RPMI8226 (cell line): ENCODE measurements at places on chromosomes 3 and 15.

DNA sequence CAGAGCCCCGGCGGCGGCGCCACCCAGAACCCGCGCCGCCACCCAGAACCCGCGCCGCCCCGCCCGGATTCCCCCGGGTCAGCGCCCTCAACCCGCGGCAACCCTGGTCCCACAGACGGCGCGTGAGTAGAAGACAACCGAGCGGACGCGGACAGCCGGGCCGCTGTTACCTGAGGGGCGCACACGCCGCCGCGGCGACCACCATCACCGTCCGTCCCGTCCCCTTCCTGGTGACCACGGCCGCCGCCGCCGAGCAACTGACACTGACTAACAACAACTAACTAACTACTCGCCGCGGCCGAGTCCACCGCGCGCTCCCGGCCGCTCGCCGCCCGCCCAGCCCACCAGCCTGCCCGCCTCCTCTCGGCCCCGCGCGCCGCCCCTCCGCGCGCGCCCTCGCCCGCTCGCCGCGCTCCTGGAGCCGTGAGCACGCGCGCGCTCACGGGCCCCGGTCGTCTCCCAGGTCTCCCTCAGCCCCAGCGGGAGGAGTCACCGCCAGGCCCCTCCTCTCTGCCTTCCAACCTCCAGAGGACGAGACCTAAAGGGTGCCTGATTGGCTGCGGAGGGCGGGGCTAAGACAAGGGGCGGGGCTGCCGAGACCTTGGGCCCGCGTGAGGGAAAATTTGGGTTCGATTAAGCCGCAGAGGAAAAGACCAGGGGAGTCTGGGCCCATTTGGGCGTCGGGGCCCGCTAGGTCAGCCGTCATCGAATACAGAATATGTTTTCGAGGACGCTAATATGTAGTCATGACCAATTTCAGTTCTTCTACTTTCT, at the start of gene PEAK1:
TSS of gene PEAK1 (minus strand) at position 269 of the 774 bp plus-strand sequence. CDS start 238,178 bp downstream, outside the sequence.
- peak; percentile 100 for DNase-seq

GRCh38 chr3:75180235-75180944, 483.7 kb upstream of the FRG2C start:
- no peak for DNase-seq

- DNase-seq = no peak
Measured at GRCh38 chr15:55003965-55004873, 192.5 kb downstream of the RSL24D1 start.

DNA sequence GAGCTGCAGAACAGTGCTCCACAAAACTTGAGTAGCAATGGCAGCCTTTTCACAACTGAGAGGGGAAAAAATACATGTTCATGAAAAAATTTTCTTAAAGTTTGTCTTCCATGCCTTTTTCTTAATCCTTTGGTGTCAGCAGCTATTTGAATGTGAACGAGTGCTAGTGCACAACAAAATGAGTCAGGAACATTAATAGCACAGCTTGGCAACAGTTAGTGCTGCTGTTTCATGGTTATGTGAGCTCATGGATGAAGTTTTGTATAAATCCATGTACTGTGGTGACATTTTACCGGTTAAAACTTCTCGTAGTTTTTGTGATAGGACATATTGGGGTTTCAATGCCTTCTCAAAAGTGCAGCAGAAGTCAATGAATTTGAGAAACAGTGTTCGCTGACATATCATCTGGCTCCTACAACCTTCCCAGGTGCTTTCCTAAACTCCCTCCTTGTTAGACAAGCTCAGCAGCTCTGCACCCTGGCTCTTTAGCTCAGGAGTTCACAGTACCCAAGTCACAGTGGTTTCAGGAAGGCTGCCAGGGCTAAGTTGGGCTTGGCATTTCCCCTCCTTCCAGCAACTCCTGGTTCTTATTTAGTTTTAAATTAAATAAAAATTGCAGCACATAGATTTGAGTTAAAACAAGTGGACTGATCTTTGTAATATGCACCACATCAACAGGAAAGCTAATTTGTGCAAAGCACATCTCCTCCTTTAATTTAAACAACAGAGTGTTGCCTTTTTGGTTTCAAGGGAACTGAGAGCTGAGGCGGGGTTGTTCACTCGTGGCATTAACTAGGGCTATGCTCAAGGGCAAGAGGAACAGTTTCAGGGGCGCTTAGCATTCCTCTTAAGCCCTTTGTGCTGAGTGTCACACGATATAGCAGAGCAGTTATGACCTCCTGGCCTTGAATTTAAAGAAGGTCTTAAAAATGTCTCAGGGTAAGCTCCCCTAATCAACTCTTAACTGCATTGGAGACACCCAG, 362.8 kb downstream of the CHST2 start:
- DNase-seq = peak; percentile 51
